CD4-positive, alpha-beta T cell treated with Interleukin-21 for 1 hour (primary cell): ENCODE measurements at places on chromosomes 5 and 9.

- no peak for DNase-seq
Observed at GRCh38 chr5:134502259-134502658, 23.2 kb upstream of the JADE2 start.

DNA sequence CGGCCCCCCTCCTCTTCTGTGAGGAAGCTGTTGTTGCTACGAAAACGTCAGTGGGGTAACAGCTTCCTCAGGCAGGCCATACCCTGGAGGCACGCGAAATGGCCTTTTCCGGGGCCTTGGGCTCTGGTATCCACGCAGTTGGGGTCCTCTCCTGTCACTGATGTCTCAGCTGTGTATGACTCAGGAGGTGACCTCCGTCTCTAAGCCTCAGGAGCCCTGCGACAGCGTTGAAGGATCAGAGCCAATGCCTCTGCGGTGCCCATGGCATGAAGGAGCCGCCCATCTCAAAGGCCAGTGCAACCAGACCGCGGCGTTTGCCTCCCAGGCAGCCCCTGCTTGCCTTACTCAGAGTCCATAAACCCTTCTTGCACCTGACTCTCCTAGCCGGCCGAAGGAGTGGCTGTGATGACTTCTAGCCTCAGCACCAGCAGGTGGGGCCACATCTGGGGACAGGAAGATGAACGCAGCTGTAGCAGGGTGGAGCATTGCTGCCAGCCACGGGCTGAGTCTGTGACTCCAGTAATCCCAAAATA is 1.0 kb upstream of the MXD3 start:
- DNase-seq, result no peak

GRCh38 chr5:154421868-154422267 is 23.9 kb upstream of the SAP30L start:
- DNase-seq, result peak; percentile 11

- peak; percentile 9 for DNase-seq
Observed at GRCh38 chr9:113963017-113963620, 87.0 kb downstream of the ZNF618 start.

- no peak for DNase-seq
Observed at GRCh38 chr5:114940709-114941108, 229.0 kb downstream of the TRIM36 start.
